ENCODE measurements at places on chromosomes 6 and 20.

DNA sequence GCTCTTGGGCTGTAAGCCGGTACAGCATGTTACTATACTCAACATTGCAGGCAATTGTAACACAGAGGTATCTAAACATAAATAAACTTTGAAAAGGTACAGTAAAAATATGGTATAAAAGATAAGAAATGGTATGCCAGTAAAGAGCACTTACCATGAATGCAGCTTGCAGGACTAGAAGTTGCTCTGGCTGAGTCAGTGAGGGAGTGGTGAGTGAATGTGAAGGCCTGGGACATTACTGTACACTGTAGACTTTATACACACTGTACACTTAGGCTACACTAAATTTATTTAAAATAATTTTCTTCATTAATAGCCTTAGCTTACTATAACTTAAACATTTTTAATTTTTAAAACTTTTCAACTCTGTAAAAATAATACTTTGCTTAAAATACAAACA is 37.8 kb upstream of the ANKEF1 start:
- DNase-seq, result no peak

DNA sequence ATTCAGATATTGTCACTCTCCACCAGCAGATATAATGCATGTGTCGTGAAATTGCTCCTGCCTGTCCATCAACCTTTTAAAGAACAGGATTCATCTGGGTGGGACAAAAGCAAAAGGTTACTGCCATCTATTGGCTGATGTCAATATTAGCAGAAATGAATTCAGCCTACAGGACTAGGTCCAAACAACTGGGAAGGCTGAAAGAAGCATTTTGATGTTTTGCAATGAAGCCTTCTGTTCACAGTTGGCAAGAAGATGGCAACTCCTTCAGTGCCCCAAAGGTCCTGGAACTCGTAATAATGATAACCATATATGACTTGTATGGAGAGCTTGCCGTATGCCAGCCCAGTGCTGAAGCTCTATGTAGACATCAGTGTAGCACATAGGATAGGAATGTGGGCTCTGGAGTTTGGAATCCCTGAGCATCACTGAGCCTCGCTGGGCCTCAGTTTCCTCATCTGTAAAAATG is 7.5 kb downstream of the BCAS1 start:
- no peak for DNase-seq

GRCh38 chr6:110493253-110493800 is 16.9 kb upstream of the SLC22A16 start:
- DNase-seq, result no peak

DNA sequence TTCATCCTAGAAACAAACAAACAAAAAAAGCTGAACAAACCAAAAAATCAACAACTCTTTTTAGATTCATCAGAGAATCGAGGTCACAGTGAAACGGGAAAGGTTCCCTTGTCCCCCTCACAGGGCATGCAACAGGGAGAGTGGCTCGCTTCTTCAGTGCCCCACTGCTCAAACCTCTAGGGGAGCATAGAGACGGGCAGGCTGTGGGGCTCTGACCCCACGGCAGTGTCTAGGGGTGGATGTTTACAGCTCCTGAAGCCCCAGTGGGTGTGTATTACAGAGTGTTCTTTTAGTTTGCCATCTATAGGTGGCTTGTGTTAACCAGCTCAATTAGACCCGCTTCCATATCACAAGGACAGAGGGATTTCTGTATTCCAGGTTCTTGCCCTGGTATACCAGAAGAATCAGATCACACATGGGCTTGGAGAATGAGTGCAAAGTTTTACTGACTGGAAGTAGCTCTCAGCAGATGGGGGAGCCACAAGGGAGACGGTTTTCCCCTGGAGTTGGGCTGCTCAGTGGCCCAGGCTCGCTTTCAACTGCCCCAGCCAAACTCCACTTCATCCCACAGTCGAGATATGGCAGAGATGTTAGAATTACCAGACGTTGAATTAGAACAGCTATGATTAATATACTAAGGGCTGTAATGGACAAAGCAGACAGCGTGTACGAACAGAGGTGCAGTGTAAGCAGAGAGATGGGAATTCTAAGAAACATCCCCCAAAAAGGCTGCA is 192.6 kb upstream of the CST7 start:
- no peak for DNase-seq

DNA sequence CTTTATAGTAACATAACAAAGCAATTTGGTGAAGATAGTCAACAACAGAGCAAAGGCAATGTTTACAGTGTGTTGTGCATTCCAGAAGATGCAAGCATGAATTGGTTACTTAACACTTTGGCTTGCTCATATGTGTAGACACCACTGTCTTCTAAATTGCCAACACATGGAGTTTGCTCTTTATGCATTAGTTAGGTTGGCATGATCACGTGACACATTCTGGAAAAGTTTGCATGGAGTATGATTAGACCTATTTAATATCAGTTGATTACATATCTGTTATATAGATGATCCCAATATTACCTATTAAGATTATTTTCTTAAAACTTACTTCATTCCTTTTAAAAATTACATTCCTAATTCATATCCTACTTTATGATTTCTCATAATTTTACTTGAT is 197.6 kb downstream of the RIMS1 start:
- no peak for DNase-seq

GRCh38 chr6:40426346-40427066 is 160.7 kb downstream of the LRFN2 start:
- no peak for DNase-seq

GRCh38 chr6:12892151-12892550 is 175.6 kb downstream of the PHACTR1 start:
- DNase-seq, result no peak

- DNase-seq, result no peak
Measured at GRCh38 chr6:168358842-168359420, 39.4 kb upstream of the DACT2 start.
